ENCODE measurements at places on chromosomes 16 and 17. TPM values are rescaled to one million over a fixed set of nuclear protein-coding genes. Genes with fewer than 3 reads are reported as not detected.

Gene RAP1GAP2
- total RNA-seq = 86.0 TPM

Gene ASB16
- total RNA-seq = not detected

DNA sequence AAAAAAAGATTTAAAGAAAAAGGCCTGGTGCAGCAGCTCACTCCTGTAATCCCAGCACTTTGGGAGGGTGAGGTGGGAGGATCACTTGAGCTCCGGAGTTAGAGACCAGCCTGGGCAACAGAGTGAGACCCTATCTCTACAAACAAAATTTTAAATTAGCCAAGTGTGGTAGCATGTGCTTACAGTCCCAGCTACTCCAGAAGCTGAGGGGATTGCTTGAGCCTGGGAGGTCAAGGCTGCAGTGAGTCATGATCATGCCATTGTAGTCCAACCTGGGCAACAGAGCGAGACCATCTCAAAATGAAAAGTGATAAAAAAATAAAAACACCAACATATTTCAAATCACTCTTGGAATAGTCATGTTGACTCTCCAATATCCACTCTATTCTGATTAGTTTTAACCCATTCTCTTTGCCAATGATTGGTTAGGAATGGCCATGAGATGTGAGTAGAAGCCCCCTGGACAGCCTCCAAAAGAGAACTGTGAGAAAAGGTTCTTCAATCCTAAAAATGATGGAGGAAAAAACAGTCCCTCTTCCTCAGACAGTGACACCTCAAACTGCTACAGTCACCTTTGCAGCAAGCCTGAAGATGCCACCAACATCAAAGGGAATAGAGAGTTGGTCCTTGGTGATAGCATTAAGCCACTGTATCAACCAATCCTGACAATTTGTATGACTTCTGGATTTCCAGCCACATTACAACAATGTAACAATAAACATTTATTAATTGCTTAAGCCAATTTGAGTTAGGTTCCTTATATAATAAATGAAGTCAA lies 2.9 kb upstream of the KANSL1 start:
- no peak for DNase-seq

GRCh38 chr17:34793231-34793908 lies 167.9 kb downstream of the CCT6B start:
- peak; percentile 29 for DNase-seq
